ENCODE measurements at places on chromosomes 12 and 14.

GRCh38 chr14:73662487-73662943 is 17.7 kb downstream of the DNAL1 start:
- DNase-seq: no peak

DNA sequence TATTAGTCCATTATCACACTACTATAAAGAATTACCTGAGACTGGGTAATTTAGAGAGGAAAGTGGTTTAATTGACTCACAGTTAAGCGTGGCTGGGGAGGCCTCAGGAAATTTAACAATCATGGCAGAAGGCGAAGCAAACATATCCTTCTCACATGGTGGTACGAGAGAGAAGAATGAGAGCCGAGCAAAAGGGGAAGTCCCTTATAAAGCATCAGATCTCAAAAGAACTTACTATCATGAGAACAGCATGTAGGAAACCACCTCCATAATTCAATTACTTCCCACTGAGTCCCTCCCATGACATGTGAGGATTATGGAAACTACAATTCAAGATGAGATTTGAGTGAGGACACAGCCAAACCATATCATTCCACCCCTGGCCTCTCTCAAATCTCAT is 422.6 kb downstream of the MDGA2 start:
- no peak for DNase-seq

DNA sequence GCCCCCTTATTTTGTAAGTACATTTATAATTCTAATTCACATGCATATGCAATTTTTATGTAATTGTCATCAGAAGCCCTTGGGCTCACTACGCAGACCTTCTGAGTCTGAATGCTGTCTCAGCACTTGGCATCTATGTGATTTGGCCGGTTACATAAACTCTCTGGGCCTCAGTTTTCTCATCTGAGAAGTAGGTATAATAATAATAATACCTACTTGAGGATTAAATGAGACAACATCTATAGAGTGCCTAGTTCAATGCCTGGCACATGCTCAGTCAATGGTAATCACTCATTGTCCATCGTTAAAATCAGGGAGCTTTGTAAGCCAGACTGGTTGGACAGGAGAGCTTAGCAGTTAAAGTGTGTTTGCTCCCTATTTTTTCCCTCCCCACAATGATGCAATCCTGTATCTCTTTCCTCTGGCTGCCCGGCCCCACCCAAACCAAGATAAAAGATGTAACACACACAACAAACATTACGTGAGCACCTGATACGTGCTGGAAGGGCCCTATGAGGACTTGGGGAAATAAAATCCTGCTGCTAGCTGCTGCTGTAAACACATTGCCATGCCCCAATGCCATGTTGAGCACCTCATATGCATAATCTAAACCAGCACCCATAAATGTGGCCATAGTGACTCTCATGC is 235.0 kb downstream of the CRADD start:
- DNase-seq: no peak

DNA sequence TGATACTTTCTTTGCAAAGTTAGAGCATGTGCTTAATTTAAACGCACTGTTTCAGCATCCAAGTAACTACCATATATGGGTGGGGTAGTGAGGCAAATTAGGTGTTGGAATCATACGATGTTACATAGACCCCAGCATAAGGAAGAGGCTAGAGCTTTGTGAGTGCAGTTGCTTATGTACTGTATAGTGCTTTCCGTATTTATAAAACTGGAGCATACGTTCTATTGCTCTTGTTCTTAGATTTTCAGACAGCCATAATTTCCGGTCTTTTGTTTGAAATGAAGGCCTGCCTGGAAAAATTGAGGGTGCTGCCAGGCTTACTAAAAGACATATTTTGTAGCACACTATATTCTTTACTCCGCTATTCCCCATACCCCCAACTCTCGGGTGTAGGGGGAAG is 335.7 kb downstream of the FOXG1 start:
- DNase-seq: no peak

DNA sequence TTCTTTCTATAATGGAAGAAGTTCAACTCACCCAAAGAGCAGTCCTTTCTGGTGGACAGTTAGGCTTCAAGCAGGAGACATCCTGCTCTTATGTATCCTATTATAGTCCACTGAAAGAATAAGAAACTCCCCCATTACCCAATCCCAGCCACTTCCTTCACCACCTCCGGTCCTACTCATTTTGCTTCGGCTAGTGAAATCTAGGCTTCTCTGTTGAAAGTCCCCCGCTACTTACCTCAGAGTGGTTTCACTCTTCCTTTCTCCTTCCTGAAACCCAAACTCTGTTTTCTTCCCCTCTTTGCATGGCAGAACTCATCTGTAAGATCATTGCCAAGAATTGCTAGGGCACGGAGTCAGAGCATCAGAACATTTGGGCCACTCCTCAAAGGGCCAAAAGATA is at the start of gene GPR84:
GPR84 (minus strand) TSS at position 74 of the 400 bp plus-strand sequence. CDS start 635 bp downstream, outside the sequence.
- DNase-seq: no peak

DNA sequence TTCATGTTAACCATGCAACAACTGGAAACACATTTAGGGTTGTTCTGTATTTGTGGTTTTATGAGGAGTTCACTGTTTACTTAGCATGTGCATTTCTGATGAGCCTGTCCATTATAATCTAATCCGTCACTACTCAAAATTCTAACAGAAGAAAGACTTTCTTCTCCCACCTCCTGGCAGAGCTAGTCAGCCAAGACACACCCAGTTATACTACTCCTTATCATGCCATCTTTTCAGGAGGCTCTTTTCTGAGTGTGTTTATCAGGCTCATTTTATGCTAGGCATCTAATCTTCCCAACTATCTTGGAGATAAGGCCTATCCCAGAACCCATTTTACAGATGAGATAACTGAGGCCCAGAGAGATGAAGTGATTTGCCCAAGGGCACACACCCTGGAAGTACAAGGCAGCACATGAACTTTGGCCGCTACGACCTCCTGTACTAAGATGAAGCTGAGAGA is 10.4 kb upstream of the MED13L start:
- DNase-seq: no peak

DNA sequence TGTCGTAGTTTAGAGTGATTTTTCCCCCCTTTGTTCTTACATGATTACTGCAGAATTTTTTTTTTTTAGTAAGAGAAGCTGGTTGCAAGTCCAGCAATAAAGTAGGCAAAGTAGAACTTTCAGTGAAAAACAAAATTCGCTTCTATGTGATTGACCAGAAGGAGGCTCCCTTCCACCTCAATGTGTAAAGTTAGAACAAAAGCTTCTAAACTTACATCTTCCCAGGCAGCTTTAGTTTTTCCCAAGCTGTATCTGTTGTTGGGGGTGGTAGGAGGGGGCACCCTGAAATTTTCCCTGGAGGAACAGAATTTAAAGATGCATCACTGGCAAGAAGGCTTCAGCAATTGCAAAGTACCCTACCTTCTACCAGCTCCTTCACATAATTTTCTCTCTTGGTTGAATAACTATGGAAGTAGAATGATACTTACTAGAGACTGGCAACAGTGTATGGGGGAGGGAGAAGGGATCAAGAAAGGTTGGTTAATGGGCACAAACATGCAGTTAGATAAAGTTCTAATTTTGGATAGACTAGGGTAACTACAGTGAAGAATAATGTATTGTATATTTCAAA is 87.3 kb upstream of the E2F7 start:
- no peak for DNase-seq

DNA sequence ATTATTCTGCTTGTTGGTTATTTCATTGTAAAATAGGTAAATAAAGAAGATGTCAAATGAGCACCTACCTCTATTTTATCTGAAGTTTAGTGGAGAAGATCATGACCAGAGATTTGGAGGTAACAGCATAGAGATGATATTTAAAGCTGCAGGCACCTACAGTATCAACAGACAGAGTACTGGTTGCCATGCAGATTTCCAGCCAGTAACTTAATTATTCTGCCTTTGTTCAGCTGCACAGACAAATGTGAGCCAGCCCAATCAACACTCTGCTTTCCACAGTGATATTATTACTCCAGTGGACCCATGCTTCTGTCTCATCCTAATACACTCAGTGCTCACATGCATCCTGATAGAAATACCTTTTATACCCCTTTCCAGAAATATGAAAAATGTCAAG is 348.5 kb upstream of the RGS6 start:
- DNase-seq: no peak

- DNase-seq: no peak
Measured at GRCh38 chr14:101709962-101710931, 51.3 kb upstream of the PPP2R5C start.

DNA sequence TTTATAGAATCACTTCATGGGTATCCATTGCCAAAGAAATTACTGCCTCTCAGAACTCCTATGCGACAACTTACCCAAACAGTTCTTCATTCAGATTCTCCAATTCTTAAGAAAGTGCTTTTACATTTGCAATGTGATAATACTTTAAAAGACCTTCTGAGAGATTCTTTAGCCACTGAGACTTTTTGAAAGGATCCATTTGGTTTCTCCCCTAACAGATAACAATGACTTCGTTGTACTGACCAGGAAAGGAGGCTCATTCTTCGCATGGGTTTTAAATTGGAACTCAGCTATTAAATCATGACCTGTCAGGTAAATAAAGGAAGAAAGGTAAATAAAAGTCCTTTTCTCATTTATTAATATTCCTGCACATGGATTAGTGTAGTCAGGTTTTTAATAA is 14.8 kb downstream of the ITPR2 start:
- DNase-seq: no peak

DNA sequence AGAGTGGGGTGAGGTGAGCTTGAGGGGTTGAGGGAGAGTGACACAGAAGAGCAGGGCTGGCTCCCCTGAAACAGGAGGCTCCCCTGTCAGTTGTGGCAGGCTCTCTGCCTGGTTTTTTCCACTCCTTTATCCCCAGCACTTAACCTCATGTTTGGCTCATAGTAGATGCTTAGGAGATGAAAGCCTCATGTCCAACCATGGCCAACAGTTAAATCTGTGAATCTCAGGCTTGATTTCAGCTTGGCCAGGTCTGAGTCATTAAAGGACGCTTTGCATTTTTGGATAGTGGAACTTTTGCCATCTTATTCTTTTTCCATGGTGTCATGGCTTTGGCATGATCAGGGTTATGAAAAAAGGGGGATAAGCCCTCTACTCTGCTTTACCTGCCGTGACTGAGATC is 117.2 kb downstream of the CACNA1C start:
- DNase-seq: no peak

DNA sequence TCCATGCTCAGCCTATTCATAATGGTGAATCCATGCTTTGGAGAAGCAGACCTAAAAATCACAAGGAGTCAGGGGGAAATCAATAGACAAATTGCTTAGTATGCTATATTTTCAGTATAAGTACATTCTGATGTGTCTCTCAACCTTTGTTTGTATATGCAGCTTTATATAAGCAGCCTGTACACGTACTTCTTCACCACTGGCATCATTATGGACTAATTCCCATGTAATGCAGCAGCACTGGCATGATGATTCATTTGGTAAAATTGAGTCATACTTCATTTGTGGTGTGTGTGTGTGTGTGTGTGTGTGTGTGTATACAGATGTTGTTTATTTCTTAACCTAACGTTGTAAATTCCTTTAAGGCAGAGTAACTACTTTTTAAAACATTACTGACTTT is 10.9 kb downstream of the DCP1B start:
- DNase-seq: no peak

- no peak for DNase-seq
Measured at GRCh38 chr14:58027904-58028303, 124.1 kb downstream of the ARMH4 start.

DNA sequence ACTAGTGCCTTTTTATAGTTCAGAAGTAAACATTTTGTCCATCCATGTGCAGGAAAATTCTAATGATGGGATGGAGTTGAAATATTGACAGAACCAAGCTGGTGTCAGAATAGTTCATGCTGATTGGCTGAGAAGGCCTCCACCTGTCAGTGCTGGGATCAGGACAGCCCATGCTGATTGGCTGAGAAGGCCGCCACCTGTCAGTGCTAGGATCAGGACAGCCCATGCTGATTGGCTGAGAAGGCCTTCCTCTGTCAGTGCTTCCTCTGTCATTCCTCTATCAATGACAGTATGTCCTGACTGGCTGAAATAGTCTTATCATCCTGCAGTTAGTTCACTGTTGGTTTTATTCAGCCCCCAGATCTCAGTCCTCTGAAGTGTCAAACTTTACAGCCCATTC is 95.7 kb downstream of the PPP2R5C start:
- no peak for DNase-seq

GRCh38 chr12:32826807-32827412 is 69.7 kb downstream of the PKP2 start:
- no peak for DNase-seq

- DNase-seq: no peak
Measured at GRCh38 chr14:55005071-55005470, 21.8 kb downstream of the WDHD1 start.

- DNase-seq: peak; percentile 55
Measured at GRCh38 chr12:53344824-53345485, 8.8 kb upstream of the SP7 start.

- no peak for DNase-seq
Measured at GRCh38 chr12:66596199-66596598, 82.7 kb downstream of the GRIP1 start.

DNA sequence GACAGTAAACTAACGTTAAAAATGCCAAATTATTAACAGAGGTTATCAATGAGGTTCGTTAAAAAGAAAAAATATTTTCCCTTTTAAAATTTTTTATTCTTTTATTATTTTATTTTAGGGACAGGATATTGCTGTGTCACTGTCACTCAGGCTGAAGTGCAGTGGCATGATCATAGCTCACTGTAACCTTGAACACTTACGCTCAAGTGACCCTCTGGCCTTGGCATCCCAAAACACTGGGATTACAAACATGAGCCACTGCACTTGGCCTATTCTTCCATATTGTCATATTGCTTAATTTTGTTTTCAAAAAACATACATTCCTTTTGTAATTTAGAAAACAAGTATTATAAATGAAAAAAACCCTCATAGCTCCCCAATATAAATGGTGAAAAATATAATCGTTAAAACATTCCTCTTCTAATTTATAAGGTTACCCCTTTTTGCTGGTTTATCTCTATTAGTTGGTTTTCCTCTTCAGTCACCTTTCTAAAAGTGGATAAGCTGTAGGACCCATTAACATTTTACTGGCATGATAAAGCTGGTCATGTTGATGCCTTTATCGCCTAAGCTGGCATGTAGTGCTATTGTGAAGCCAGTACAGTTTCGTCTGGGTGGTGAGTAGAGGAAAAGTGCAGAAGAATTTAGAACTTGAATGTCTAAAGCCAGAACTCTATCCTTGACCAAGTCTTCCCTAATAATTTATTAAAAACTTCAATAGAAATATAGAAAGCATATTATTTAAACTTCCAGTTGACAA is 27.6 kb downstream of the PDE3A start:
- no peak for DNase-seq

DNA sequence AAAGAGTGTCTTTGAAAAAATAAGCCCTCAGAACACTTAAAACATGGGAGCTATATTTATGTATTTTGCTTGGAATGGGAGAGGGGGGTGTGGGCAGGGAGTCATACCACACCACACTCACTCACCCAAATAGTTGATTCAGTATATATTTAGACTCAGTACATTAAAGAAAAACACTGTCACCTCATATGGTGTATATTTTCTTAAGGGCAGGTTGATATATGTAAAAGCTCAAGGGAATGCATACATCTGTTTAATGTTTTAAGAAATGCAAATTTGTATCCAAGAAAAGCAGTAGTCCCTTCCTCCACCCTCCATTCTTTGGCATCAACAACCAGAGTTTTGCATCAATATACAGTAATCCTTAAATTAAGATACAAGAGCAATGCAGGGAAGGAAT is 1.4 kb downstream of the NFYB start:
- no peak for DNase-seq

Measured in activated CD4-positive, alpha-beta T cell treated with anti-CD3 and anti-CD28 coated beads for 24 hours (primary cell).